Fibroblast of the conjunctiva (primary cell): ENCODE measurements at places on chromosomes 12 and 14.

- DNase-seq = no peak
These were observed 53.2 kb downstream of the SINHCAF start for GRCh38 chr12:31272607-31273225.

- no peak for DNase-seq
These were observed 472.1 kb upstream of the RGS6 start for GRCh38 chr14:71460091-71460490.

DNA sequence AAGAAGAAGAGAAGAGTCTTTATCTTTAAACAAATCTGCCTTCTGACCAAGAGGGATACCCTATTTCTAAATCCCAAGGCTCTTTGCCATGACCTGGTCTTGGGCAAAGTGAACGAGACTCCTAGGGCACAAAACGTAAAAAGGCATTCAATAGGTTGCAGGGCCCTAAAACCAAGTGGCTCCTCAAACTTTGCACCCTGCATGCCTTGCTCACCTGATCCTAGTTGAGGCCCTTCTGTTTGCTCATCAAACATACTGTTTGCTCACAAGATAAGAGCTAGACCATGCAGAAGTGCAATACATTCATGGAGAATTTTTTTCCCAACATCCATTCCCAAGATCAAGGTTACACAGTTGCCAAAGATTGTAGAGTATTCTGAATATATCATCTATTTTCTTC, 7.9 kb upstream of the PRH1 start:
- DNase-seq = no peak

- DNase-seq = no peak
These were observed 14.3 kb downstream of the MYL2 start for GRCh38 chr12:110906083-110906482.

DNA sequence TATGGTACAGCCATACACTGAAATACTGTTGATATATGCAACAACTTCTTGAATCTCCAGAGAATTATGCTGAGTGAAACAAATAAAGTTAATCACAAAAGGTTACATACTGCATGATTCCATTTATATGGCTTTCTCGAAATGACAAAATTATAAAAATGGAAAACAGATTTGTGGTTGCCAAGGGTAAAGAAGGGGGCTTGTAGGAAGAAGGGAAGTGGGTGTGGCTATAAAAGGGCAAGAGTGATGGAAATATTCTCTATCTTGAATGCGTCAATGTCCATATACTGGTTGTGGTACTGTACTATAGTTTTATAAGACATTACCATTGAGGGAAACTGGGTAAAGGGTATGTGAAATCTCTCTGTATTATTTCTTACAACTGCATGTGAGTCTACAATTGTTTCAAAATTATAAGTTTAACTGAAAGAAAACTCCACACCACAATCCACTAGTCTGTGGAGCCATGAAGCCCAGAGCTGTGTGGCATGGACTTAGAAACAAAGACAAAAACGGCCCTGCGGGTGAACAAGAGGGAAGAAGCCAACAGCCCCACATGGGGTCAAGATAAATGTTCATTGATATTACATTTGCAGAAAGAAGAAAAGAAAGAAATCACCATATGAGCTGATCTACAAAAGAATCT, 18.3 kb upstream of the TSPAN11 start:
- no peak for DNase-seq

DNA sequence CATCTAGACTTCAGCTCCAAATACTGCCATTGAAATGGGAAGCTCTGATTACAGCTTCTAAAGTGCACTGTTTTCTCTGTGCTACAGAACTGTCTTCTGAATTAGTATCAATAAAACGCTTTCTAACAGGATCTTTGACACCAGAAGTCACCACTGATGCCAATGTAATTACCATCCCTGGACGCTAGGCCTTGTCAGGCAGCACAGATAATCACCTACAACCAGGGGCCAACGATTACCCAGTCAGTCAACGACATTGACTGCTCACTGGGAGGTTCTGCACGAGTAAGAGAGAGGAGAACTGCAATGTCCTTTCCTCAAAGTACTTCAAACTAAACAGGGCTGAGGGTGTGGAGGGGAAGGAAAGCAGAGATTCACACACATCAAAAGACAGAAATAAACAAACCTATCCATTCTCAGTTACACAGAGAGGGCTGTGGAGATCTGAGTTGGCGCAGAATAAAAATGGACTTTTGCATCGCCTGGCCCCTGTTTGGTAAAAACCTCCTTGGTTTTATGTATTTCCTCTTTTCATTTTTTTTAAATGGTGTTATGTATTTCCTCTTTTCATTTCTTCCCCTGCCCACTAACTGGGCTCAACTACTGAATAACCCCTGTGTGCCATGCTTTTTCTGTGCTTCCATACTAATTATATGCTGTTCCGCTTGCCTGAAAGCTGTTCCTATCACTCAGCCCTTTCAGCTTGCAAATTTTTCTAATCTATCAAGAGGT, 492.2 kb downstream of the APAF1 start:
- no peak for DNase-seq

DNA sequence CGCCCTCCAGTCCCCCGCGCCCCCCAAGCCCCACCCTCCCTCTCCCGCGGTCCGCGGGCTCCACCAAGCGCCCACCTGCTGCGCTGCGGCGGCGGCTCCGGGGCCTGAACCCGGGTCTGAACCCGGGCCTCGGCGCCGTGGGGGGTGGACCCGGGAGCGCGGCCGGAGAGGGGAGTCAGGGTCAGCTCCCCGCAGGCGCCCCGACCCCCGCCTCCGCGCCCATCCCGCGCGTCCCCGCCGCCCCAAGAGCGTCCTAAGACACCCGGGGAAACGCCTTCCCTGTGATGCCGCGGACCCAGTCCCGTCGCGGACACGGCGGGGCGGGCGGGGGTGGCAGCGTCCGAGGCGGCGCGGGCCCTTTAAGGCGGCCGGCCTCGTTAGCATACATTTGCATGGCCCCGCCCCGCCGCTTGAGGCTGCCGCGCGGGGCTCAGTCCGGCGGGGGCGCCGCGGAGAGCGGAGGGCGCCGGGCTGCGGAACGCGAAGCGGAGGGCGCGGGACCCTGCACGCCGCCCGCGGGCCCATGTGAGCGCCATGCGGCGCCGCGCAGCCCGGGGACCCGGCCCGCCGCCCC, at the start of gene MMP17:
MMP17 (plus strand) TSS at position 433 of the 574 bp plus-strand sequence; CDS start at position 535, 102 bp downstream.
- DNase-seq = no peak

DNA sequence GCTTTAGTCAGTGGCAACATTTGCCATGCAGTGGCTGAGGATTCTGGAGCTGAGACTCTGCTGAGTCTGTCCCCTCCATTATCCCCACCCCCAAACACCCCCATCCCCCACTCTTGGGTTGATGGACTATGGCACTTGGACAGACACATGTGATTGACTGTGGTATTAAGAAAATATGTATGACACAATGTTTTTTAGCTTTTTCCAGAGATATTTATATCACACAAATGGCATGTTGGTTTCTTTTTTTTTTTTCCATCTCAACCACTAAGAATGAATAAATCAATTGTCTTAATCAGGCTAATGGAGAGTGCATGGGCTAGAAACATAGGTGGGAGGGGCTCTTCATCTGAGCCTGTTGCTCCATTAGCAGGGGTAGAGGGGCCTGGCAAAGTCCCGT, 30.7 kb upstream of the MAP1LC3B2 start:
- DNase-seq = no peak

DNA sequence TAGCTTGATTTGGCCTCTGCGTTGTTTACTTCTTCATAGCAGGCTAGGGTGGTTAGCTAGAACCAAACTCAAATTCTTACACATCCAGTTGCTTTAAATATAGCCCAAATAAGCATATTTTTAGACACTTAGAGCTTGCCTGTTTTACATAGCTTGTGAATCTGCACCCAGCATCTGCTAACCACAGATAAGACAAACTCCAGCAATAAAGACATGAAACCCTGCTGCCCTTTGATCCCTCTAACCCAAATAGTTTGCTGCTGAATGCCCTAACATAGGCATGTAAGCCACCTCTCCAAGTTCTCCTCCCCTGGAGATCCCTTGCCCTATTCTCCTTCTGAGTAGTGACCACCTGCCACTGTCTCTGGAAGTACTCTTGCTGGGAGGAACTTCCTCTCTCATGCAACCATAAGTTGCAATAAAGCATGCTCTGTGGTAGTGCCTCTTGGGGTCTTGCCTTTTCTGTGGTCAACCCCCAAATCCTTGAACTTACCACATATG, 185.6 kb downstream of the TMEM117 start:
- no peak for DNase-seq

GRCh38 chr12:40123496-40123895, 17.6 kb upstream of the SLC2A13 start:
- DNase-seq = no peak

GRCh38 chr14:74981462-74981782, 21.3 kb upstream of the EIF2B2 start:
- no peak for DNase-seq

DNA sequence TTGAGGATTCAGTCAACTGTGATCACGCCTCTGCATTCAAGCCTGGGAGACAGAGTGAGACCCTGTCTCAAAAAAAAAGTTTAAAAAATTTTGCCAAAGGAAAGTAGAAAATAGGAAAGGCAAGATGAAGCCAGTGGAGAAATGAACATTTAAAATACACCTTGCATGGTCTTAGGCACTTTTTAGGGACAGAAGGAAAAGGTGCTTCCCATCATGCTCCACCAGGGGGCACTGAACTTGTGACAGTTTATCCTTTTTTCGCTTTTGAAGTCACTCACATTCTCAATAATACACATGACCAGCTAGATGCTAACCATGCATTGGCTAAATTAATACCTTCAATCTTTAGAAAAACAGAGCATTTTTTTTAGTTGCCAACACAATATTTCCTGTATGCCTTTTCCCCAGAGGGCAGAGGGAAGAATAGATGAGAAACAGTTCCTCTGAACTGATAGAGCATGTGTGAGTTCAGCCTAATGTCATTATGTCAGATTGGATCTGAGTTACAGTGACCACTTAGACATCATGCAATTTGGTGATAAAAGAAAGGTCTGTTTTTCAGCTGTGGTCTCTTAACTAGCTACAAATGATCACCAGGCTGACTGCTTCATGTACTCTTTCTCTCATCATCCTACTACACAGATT, 221.8 kb upstream of the SSTR1 start:
- peak; percentile 30 for DNase-seq

DNA sequence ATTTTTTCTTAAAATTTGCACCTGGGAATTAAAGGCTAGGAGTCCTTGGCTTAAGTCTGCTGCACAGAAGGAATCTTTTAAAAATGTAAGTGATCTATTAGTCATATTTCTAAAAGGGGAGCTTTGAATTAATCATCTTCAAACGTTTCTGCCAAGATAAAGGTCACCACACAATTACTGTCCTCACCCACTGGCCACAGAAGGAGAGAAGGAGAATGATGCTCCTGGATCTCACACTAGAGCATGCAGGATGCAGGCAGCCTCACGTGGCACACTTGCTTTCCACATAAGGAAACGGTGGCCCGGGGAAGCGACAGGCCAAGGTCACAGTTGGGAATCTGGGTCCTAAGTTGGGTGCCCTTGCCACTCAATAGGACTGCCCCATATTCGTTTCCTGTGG, 16.9 kb downstream of the PLEKHG7 start:
- DNase-seq = no peak

DNA sequence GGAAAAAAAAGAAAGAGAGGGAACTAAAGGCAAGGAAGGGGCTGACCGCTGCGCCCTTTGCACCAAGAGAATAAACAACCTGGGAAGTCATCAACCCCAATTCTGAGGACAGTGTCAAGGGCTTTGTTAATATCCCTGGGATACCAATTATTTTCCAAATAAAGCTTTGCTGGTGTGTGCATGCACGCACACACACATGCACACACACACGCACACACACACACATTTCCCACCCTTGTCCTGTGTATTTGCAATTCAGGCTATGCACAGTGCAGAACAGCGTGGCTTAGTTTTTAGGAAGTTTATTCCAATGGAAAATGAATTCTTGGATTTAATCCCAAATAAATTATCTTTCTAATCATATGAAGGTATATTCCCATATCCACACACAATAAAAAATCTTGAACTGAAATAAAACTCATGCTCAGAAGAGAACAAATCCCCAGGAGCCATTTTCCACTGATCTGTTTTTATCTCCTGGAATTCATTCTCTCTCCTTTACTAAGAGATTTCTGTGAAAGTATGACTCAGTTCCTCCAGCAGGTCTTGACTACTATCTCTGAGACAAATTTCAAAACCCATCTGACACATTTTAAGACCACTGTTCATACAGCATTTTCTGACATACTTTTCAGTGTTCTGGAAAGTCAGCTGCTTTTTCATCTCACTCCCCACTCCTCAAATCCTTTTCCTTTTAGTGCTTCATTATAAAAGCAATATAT, 334.4 kb upstream of the ATP2B1 start:
- DNase-seq = no peak

GRCh38 chr12:24838531-24838950, 110.4 kb downstream of the BCAT1 start:
- DNase-seq = peak; percentile 96

GRCh38 chr12:106035421-106035820, 103.3 kb downstream of the NUAK1 start:
- no peak for DNase-seq

DNA sequence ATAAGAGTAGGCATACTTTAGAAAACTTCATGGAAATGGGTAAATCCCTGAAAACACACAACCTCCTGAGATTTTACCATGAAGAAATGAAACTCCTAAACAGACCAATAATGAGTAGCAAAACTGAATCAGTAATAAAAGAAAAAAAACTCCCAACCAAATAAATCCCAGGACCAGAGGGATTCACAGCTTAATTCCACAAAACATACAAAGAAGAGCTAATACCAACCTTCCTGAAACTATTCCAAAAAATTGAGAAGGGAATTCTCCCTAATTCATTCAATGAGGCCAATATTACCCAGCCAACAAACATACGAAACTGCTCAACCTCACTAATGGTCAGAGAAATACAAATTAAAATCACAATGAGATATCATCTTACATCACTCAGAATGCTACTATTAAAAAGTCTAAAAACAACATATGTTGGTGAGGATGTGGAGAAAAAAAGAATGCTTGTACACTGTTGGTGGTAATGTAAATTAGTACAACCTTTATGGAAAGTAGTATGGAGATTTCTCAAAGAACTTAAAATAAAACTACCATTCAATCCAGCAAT, 97.3 kb upstream of the ST8SIA1 start:
- no peak for DNase-seq

GRCh38 chr14:101480747-101481530, 80.4 kb upstream of the DIO3 start:
- DNase-seq = no peak

DNA sequence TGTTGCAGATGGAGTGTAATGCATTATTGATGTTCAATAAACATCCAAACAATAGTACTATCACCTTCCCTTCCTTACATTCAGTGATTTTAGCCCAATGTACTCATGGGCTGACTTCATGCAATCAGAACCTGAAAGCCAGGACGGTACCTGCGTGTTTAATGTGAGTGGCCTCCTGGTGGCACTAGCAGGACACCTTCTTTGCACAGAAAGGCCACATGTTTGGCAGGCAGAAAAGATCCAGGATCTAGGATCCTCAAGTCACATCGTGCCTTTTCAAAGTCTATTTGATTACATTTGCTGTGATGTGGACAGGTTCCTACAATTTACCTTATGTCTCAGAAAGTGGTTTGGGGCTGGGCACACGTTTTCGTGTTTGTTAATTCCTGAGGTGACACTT, 82.9 kb downstream of the NEDD1 start:
- no peak for DNase-seq

DNA sequence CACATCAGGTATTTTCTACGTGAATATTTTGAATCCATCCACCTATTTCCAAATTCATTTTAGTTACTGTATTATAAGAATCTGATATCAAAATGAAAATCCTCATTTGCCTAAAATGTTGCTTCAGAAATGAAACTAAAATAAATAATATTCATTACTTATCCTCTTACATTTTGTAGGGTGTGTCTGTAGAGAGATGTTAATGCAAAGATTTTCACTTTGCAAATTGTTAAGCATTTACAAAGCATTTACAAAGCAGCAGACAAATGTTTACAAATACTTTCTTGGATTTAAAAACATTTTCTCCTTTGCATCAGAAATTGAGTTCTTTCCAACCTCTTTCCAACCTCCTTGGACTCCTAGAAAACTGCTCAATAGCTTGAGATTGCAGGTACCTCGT, 360.0 kb upstream of the DCN start:
- DNase-seq = no peak
